ENCODE measurements at places on chromosomes 4 and X.

DNA sequence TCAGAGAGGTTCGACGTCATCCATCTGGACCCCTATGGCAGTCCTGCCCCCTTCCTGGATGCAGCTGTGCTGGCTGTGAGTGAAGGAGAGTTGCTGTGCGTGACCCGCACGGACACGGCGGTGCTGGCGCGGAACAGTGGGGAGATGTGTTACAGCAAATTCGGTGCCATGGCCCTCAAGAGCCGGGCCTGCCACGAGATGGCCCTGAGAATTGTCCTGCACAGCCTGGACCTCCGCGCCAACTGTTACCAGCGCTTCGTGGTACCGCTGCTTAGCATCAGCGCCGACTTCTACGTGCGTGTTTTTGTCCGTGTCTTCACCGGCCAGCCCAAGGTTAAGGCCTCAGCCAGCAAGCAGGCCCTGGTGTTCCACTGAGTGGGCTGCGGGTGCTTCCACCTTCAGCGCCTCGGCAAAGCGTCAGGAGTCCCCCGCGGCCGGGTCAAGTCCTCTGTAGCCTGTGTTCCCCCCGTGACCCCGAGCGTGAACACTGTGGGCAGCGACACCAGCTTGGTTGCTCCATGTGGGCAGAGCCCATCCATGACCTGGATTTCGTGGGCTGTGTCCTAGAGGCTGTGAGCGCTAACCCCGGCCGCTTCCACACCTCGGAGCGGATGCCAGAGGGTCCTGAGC, 186.7 kb upstream of the SLITRK2 start:
- no peak for DNase-seq

DNA sequence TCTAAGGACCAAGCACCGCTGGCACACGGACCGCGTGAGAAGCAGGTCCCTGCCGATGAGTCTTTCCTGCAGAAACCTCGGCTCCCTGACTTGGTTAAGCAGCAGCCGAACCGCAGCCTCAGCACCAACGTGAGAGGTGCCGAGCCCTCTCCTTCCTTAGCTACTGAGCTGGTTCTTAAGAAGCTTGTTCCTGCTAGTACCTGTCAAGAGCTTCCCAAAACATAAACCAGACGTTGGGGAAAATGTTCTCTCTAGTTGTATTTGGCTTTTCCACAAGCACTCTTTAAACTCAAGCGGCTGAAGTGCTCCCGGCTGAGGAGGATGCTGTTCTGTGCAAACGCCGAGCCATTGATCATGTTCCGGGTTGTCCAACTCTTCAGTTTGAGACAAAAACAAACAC, 29.3 kb upstream of the TLR3 start:
- no peak for DNase-seq

DNA sequence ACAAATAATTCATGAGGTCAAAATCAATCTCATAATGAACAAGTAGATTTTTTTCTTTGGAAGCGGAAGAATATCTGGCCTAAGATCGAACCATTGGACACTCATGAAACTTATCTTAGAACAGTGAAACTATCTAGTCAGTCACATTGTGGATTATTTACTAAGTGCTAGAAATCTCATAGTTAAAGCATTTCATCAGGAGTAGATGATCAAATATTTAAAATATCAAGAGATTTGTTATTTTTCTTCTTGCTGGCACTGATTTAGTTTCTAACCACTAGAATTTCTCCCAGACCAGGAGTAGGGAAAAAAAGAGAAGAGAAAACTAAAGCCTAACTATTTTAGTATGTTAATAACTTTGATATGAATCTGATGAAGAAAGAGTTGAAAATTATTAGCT, 105.5 kb downstream of the SHROOM3 start:
- DNase-seq: no peak

- DNase-seq: no peak
These were observed 197.2 kb upstream of the VCX3A start for GRCh38 chrX:6732101-6732500.

DNA sequence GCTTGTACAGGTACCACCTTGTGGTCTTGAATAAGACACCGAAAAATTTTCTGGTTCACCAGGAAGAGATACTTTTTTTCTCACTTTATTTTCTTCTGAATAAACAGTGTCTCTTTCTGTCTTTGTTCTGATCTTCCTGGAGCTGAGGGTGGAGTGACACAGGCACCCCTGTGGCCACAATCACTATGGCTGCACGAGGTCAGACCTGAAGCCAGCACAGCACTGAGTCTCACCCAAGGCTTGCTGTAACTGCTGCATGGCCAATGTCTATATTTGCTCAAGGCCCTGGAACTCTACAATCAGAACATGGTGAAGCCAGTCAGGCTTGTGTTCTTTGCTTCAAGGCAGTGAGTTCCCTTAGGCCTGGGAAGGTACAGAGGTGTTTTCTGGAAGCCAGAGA, 87.2 kb downstream of the GPR174 start:
- no peak for DNase-seq

DNA sequence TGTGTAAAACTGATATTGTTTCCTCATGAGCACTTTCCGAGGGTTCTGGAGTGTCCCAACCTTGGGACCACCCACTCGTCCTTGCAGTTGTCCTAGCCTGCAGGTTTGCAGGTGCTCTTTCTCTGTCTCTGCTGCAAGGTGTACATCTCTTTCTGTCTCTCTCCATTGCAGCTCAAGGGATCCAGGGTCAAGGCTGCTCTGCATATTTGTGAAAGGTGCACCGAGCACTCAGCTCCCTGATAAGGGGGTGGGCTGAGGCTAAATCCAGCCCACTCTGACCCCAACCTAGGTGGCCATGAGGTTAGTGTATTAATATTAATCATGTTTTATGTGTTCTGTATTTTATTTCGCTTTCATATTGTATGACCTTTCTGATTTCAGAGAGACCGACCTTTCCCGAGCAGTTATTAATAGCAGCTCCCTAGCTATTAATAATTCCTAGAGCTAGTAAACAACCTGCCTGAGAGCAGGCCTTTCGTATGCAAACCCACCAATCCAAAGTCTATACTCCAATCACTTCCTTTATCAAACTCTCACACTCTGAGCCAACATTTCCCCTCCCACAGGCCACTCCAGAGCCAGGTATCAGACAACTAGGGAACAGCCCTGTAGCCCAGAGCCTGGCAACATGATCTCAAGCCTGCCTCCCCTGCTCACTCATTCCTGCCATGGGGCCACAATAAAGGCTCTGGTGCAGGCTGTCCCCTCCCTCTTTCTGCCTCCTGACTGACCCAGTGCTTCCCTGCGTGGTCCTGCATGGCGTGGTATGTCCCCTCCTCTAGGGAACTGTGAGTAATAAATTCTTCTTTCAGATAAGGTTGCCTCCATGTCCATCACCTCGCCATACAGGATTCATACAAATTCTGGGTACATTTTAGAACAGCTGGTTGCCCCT, 73.9 kb downstream of the SLC2A9 start:
- DNase-seq: no peak

- no peak for DNase-seq
These were observed 80.1 kb downstream of the TLL1 start for GRCh38 chr4:165953181-165953580.

Data from NCI-H774 (cell line).